ELF-1 (cell line): ENCODE measurements at places on chromosomes 13 and 19.
A peak's percentile ranks its signal among the peaks of the same experiment; 100 is the strongest.

DNA sequence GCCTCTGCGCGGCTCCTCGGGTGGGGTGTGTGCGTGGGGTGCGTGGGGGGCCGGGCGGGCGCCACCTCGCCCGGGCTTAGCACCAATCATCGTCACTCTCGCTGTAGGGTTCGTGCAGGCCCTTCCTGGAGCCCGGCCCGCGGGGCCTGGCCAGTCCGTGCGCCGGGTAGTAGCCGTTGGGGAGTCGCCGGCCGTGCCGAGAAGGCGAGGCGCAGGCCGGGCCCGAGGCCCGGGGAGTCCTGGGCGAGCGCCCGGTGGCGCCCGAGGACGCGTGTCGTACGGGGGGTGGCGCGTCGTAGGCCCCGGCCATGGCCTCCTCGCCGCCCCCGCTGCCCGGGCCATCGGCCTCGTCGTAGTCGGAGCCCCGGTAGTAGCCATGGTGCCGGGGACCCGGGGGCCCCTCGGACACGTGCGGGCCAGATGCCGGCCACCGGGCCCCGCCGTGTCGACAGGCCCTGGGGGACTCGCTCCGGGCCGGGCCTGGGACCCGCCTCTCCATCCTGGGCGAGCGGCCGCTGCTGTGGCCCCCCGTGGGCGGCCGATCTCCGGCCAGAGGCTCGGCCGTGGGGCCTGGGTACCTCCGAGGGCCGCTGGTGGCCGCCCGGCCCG is 57.1 kb downstream of the IER2 start:
- DNase-seq = no peak

GRCh38 chr13:104414771-104415170 is 1348.6 kb upstream of the SLC10A2 start:
- no peak for DNase-seq

DNA sequence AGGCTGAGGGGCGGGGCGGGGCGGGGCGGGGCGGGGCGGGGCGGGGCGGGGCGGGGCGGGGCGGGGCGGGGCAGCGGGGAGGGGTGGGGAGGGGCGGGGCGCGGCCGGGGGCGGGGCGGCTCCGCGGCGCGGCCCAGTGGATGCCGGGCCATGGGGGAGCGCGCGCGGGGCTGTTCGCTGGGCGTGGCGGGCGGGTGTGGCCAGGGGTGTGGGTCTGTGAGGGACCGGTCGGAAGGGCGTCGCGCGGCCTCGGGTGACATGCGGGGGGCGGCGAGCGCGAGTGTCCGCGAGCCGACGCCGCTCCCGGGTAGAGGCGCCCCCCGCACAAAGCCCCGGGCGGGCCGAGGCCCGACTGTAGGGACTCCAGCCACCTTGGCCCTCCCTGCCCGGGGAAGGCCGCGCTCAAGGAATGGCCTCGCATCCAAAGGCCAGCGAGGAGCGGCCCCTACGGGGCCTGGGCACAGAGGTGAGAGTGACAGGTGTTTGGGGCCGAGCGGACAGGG is at the start of gene ZFP28:
Gene ZFP28 (plus strand): TSS at position 188 of the 503 bp plus-strand sequence. CDS start 71 bp downstream, at position 259.
- peak; percentile 64 for DNase-seq

DNA sequence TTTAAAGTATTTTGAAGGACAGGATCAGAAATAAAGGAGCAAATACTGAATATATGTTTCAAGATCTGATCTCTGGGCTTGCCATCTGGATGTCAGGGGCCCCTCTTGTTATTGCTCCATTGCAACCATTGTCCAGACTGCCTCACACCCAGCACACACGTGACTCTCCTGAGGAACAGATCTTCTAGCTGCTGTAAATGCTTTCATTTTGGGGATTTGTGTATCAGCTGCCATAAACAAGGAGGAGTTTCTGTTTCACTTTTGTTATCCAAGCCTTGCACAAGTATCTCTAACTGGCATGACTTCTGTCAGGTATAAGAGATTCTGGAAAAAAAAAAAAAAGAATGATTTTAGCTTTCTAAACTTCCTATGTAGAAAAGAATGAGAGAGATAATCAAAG is 1624.1 kb upstream of the PRR20A start:
- no peak for DNase-seq

GRCh38 chr13:73167028-73167820 is 108.4 kb downstream of the KLF5 start:
- no peak for DNase-seq

- DNase-seq = no peak
Observed at GRCh38 chr19:54021363-54021762, 29.9 kb downstream of the CACNG6 start.

DNA sequence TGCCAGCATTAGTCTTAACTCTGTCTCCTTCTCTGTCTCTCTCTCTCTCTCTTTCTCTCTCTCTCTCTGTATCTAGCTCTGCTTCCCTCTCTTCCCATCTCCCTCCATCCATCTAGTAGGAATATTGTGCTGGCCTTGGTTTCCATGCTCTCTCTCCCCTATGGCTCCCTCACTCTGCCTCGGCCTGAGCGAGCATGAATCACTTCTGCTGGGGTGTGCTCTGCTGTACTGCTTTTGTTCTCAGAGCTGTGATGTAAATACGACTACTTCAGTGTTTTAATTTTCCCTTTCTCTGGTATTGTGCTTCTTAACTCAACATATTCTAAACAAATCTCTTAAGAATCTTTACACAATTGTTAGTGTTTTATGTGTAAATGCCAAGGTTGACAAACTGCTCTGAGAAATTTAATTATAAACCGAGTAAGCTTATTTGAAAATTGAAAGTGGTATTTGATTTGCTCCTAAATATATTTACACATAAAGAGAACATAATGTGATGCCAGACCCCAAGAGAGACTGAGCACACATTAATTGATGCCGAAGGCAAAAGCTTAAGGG is 211.5 kb upstream of the KL start:
- no peak for DNase-seq

GRCh38 chr13:111952814-111953213 is 114.1 kb upstream of the SOX1 start:
- DNase-seq = no peak

GRCh38 chr13:21010621-21011020 is 50.8 kb downstream of the LATS2 start:
- no peak for DNase-seq

- no peak for DNase-seq
Observed at GRCh38 chr13:71704656-71705055, 162.3 kb downstream of the DACH1 start.

DNA sequence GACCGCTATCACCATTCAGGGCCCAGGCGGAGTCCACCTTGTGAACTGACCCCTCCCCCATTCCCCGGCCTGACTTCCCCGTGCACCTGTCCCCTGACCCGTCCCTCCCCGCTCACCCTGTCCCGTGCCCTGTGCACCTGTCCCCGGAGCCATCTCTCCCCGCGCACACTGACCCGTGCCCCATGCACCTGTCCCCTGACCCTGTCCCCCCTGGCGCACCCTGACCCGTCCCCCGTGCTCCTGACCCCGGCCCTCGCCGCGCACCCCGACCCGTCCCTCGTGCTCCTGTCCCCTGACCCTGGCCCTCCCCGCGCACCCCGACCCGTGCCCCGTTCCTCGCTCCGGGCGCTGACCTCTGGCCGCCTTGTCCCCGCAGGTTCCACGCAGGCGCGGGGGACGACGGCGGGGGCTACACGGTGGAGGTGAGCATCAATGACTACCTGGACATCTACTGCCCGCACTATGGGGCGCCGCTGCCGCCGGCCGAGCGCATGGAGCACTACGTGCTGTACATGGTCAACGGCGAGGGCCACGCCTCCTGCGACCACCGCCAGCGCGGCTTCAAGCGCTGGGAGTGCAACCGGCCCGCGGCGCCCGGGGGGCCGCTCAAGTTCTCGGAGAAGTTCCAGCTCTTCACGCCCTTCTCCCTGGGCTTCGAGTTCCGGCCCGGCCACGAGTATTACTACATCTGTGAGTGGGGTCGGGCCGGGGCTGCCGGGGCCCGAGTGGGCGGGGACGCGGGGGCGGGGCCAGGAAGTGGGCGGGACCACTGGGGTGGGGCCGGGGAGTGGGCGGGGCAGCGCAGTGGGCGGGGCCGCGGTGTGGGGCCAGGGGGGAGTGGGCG is 9.7 kb downstream of the EFNA2 start:
- DNase-seq = no peak

DNA sequence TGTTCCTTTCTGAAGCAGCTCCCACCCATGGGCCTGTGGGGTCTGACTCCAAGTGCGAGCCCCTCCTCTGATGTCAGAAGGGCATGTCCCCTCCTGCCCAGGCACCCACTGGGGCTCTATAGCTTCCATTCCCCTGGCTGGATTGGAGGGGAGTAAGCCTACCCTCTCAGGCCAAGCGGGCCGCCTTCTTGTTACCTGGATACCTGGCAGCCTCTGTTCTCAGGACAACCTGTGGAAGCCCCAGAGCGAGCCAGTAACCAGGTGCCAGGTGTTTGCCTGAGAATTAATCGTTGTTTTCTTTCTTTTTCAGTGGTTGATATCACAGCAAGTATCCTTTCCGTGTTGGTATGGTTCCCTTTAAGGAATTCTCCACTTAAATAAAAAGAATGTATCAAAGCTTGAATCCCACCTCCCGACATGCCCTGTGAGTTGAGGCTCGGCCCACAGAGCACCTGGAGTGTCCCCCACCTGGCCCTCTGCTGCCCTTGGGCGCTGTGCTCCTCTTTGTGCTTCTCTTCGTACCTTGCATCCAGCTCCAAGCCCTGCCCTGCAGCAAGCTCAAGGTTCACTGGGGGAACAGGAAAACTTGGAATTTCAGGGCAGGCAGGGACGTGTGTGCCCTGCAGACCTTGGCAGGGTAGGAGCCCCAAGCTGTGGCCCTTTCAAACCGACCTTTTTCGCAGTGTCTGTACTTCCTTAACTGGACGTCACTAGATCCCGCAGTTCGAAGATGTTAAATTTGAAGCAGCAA is 15.0 kb downstream of the MAU2 start:
- no peak for DNase-seq

DNA sequence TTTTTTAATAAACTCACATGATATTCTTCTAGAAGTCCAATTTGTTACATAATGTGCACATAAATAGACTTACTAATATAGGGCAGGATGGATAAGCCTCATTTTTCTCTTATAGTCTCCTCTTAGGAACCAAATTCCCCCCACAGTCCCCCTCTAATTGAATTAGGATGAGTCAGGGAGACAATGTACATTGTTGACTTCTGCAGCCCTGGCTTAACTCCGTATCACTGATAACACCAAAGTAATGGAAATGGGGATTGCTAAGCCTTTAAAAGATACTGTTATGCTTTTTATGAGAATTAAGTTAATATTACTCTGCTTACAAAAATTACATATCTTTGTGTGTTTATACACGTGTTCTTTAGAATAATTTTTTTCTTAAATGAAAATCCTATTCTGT is 5.1 kb upstream of the PCDH9 start:
- DNase-seq = no peak

DNA sequence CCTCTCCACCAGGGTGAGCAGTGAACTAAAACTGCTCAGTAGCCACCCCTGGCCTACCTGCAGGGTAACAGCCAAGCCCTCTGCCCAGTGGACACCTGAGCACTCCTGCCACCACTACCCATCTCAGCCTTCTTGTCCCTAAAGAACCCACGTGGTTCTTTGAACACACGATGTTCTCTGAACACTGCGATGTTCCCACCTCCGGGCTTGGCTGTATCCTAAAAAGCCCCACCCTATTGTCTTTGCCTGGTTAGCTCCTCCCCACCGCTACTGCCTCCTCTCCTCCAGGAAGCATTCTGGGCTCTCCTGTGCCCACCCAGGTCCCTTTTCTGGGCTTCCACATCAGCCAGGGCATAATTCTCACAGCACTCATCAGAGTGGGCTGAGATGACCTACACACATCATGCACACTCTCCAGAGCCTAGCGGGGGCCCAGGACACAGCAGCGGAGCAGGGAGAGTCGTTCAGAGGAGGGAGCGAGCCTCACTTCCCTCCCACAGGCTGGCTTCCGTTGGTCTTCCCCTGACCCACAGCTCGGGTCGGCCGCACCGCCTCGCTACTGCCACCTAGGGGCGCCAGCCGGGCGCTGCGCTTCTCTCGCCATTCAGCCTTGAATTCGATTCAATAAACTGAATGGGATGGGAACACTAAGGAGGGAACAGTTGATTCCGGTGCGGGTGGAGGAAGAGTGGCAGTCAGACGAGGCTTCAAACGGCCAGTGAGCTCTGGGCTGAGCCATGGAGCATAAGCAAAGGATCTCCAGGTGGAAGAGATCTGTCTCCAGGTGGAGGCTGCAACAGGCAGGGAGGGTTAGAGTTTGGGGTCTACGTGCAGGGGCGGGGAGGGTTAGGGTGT is 3.2 kb downstream of the ELAVL1 start:
- peak; percentile 98 for DNase-seq

- no peak for DNase-seq
Observed at GRCh38 chr13:50611117-50611781, 232.2 kb downstream of the DLEU7 start.

GRCh38 chr13:66659286-66659685 is 570.9 kb downstream of the PCDH9 start:
- no peak for DNase-seq

DNA sequence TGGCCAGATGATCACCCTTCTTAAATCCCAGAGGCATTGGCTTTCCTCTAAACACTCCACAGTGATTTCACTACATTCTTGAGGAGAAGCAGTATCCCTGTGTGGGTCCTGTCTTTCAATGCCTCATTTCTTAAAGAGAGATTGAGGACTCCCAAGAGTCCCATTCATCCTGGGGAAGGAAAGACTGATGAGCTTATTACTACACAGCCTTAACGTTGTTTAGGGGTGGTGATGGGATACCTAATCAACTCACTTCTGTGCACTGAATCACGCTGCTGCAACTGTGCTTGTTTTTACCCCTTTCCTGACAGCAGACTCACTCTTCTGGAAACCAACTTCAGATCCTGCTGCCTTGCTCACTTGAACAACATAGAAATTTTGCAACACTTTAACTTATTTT is 203.1 kb downstream of the RGCC start:
- no peak for DNase-seq

- no peak for DNase-seq
Observed at GRCh38 chr19:14814982-14815652, 19.9 kb downstream of the OR7A5 start.

DNA sequence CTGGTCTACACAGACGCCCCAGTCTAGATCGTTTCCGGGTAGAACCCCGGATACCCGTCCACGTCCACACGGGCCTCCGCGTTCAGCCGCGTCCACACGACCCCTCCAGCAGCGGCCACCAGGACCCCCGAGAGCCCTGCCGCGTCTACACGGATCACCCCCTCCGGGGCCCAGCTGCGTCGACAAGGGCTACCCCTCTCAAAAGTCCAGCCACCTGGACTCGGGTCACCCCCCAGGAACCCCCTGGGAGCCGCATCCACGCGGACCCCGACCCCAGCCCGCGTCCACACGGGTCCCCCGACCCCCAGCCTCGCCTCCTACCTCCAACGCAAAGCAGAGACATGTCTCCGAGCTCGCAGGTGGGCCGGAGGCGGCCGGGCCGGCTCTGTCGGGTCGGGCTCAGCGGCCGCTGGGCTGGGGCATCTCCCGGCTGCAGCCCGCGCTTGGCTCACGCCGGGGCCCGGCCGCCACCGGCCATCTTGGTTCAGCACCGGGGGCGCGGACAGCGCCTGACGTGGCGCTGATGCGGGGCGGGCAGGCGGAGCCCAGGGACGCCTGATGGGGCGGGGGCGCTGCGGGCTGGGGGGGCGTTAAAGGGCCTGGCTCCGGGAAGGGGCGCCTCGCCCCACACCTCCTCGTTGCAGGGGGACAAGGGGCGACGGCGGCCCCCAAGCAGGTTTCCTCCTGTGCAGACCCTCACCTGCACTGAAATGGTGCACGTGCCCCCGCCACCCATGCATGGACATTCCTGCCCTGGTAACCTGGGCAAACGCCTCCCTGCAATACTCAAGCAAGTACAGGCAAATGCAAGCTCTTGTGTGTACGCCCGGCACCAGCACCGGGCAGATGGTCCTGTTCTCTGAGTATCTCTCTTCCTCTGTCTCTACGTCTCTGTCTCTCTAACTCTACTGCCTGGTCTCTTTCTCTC is at the start of gene UNC13A:
Gene UNC13A (minus strand): TSS at position 498 of the 928 bp plus-strand sequence. CDS start 155 bp downstream, at position 343.
- DNase-seq = peak; percentile 80

GRCh38 chr13:51914137-51914493 is 52.3 kb downstream of the CCDC70 start:
- DNase-seq = no peak
